Fibroblast of skin of back (primary cell): ENCODE measurements at places on chromosomes 3 and 15.

GRCh38 chr3:123766193-123767008 lies 117.7 kb downstream of the MYLK start:
- no peak for DNase-seq

DNA sequence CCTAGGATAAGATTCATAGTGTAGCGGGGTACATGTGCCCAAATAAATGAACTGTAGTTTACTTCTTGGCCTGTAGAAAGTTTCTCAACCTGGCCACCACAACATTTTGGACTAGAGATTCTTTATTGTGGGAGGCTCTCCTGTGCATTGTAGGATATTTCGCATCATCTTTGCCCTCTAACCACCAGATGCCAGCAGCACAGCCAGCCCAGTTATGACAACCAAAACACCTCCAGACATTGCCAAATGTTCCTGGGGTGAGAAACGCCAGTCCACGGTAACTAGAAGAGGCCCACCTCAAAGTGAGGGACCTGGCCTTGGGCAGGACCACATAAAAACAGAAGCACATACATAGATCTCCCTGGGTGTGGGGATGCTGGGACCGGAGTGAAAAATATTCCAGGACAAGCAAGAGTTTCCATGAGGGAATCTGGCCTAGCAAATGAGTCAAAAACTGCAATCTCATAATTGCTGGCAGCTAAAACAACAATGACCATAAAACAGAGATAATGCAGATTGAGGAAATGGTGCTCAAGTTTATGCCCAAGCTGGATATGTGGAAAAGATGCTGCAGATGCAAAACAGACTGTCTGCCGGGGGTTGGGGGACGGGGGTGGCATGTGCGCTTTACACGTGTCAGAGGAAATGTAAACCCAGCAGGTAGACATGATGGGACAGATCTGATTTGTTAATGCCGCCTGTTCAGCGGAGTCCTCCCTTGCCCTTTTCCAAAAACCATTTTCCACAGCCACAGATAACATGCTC lies 39.7 kb downstream of the ARHGEF3 start:
- DNase-seq, result peak; percentile 30

DNA sequence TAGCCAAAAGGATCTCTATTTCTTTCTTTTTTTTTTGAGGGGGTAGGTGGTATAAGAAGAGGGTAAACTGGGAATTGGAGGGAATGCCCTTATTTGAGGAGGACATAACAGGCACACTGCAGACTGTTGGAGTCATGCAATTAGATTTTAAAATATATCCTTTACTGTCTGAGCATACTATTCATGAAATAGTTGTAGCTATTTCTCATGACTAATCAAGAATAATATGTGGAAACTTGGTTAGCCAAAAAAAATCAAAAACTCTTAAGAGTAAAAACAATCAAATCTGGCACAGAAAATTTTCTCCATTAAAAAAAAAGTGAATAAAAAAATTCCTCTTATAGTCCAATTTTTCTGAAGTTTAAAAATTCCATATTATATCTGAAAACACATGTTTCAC lies 174.9 kb downstream of the SCAPER start:
- DNase-seq, result peak; percentile 62

GRCh38 chr15:41790169-41790568 lies 15.9 kb downstream of the MAPKBP1 start:
- DNase-seq, result no peak

DNA sequence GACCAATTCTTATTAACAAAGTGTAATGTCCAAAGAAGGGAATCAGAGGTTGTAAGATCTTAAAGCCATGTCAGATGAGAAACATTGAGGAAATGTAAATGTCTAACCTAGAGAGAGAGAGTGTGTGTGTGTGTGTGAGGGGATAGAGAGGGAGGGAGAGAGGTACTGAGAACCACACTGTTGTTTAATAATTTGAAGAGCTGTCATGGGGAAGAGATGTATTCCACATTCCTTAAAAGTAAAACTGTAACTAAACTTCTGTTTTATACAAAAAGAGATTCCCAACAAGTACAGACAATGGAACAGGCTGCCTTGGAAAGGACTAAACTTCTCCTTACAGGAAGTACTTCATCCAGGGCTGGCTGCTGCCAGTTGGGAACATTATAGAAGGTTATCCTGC lies 68.9 kb upstream of the BOC start:
- no peak for DNase-seq
